ENCODE measurements at places on chromosomes 1 and 21.

DNA sequence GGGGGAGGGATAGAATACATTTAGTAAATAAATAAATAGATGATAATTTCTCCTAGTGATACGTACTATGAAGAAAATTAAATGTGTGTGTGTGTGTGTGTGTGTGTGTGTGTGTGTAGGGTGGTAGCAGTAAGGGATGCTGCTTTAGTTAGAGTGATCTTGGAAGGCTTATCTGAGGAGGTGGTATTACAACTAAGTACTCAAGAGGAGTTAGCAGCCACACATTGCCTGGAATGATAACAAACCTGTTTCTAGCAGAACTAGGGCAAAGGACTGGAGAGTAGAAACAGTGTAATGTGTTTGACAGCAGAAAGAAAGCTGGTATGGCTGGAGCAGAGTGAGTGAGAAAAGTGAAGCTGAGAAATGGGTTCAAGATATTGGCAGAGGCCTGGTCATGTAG lies 58.3 kb upstream of the FASLG start:
- no peak for DNase-seq

DNA sequence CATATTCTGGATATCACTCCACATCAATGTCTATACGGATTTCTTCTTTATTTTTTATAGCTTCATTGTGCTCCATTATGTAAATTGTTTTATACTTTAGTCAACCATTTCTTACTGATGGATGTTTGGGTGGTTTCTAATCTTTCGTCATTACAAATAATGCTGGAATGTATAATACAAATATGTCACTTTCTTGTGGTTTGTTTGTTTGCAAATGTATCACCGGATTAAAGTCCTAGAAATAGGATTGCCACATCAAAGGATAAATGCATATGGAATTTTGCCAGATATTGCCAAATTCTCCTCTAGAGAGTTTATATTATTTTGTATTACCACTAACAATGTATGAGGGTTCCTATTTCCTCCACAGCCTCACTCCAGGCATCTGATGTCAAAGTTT lies 48.7 kb upstream of the PRDM2 start:
- no peak for DNase-seq

DNA sequence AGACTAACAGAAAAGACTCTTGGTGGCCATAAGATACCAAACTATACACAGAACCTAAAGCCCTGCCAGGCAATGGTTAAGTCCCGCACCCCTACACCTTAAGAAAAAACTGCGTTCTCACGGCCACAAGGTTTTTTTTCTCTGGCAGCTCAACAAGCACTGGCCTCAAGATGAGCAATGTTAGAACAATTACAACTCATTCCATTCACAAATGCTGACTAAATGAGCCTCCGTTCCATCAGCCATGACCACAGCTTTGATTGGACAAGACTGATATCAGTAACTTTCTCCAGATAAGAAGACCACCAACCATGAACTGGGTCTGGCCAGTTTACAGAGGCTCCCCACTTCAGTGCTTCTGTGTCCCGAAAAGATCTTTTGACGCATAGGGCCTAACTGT lies 31.9 kb downstream of the SEC16B start:
- no peak for DNase-seq

DNA sequence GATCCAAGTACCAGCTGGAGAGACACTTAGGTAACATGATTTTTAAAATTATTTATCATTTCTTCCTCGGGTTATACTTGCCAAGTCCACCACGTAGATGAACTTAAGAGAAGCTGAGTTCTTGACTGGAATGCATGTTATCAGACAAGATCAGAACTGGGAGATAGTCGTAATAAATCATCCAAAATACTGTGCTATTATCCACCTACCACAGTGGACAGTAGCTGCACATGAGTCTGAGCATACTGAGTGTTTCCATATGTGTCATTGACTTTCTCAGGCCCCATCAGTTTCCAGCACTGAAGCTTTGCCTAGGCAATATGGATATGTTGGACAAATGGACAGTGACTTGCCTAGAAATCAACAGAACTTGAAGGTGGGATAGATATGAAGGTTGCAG lies 77.9 kb upstream of the RRP15 start:
- DNase-seq: no peak

GRCh38 chr1:20753589-20753988 lies 21.1 kb upstream of the SH2D5 start:
- DNase-seq: no peak

GRCh38 chr1:72397786-72398185 lies 115.4 kb upstream of the NEGR1 start:
- DNase-seq: peak; percentile 25
